ENCODE measurements at places on chromosomes 5 and 9. TPM values are rescaled to one million over a fixed set of nuclear protein-coding genes. Genes with fewer than 3 reads are reported as not detected.

DNA sequence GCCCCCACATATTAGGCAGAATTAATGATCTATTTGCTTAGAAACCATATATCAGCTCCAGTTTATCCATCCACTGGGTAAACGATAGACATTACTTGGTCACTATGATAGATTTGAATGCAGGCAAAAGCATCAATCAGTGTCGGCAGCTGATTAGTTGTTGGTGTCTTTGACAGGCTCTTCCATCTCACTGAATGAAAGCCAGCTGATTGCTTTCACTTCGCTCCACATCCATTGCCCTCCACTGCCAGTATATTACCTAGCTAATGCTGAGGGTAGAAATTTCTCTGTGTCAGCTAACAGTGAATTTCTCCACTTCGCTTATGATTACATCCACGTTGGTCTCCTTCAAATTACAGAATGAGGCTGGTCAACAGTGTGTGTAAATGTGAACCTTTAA lies 821.3 kb upstream of the TYRP1 start:
- DNase-seq, result no peak

DNA sequence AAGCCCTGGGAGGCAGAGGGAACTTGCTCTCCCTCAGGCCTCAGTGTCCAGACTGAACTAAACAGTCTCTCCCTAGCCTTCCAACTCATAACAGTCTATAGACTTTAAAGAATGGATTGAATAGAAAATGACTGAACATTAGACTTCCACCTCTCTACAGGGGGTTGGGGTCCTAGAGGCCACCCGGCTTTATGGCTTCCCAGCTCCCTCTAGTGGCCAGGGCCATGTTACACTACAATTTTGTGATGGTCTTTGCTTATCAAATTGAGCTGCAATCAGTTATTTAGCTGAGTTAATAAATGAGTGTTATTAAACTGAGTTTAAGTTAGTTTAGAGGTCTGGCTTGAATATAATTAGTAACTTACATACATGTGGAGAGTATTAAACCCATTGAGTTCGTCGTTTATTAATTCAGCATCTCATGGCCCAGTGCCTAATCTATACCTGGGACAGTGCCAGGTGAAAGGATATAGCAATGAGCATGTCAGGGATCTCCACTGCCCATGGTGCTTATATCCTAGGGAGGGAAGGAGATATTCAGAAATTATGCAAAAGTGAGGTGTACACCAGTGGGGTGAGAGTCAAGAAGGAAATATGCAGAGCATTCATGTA lies 105.2 kb downstream of the SH3TC2 start:
- DNase-seq, result peak; percentile 64

The FOXE1 gene
- under 0.01 TPM for total RNA-seq

DNA sequence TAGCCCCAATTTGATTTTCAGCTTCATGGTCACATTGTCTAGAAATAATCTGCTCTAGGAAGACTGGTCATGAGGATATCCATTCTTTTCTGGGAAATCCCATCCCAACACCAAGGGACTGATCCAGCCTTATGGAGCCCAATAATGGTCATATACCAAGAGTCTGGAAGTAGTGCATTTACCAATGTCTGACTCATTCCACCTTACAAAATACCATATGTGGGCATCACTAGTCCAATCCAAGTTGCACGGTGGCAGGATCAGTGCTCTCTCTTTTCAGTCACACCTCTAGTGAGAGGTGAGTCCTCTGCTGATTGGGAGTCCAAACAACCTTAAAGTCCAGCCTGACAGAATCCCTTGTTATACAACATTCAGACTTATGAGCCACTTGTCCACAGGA lies 73.7 kb downstream of the FEM1C start:
- no peak for DNase-seq

- DNase-seq, result peak; percentile 71
Observed at GRCh38 chr9:2874001-2874750, 30.3 kb upstream of the PUM3 start.

DNA sequence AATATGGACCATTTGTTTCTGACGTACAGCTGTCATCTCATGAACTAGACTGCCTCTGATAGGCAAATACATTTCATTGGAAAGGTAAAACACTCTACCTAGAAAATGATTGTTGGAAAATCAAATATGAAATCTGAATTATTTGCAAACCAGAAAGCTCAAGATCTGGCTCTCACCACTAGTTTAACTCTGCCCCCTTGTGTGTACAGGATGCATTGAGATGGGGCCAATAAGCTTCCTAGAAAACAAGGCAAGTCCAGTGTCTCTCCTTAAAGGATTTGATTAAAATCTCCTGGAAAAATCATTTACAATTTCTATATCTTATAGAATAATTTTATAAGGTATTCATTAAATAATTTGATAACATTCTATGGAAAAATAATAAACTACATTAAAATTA lies 311.9 kb upstream of the ANKH start:
- DNase-seq, result no peak

The PRDM9 gene
- not detected for total RNA-seq

- no peak for DNase-seq
Observed at GRCh38 chr9:135076876-135077430, 10.5 kb upstream of the OLFM1 start.
